ENCODE measurements at places on chromosomes 3 and 15. TPM values are rescaled to one million over a fixed set of nuclear protein-coding genes. Genes with fewer than 3 reads are reported as not detected.

The DRD3 gene
- not detected for polyA plus RNA-seq

The ARHGAP31 gene
- polyA plus RNA-seq = 4.3 TPM

The NEK10 gene
- 0.24 TPM for polyA plus RNA-seq

The STXBP5L gene
- 1.0 TPM for polyA plus RNA-seq

The GOLGA8S gene
- 0.10 TPM for polyA plus RNA-seq

The C3orf85 gene
- not detected for polyA plus RNA-seq

The CA12 gene
- 0.37 TPM for polyA plus RNA-seq

The LSAMP gene
- polyA plus RNA-seq = 6.0 TPM

The STRIT1 gene
- not detected for polyA plus RNA-seq

The PSTPIP1 gene
- polyA plus RNA-seq = 1.4 TPM

The SH2D7 gene
- not detected for polyA plus RNA-seq

The GOLGA8J gene
- not detected for polyA plus RNA-seq

Data from adrenal gland (tissue), 19 donors.